Stimulated activated CD8-positive, alpha-beta memory T cell treated with anti-CD3 and anti-CD28 coated beads, Interleukin-7, amount 100 ng/mL, for 4 hours (primary cell): ENCODE measurements at places on chromosomes 6 and 20.

- no peak for DNase-seq
These were observed 1707.8 kb downstream of the GRIK2 start for GRCh38 chr6:103101267-103101666.

- no peak for DNase-seq
These were observed 64.6 kb downstream of the MAN1A1 start for GRCh38 chr6:119284861-119285521.

GRCh38 chr20:43988451-43988850, 73.8 kb downstream of the TOX2 start:
- no peak for DNase-seq

- DNase-seq, result no peak
These were observed 22.7 kb downstream of the UTRN start for GRCh38 chr6:144307880-144308279.

GRCh38 chr6:12137480-12137879, 125.4 kb downstream of the HIVEP1 start:
- no peak for DNase-seq

- DNase-seq, result no peak
These were observed 13.1 kb upstream of the TRIB3 start for GRCh38 chr20:367486-367887.

DNA sequence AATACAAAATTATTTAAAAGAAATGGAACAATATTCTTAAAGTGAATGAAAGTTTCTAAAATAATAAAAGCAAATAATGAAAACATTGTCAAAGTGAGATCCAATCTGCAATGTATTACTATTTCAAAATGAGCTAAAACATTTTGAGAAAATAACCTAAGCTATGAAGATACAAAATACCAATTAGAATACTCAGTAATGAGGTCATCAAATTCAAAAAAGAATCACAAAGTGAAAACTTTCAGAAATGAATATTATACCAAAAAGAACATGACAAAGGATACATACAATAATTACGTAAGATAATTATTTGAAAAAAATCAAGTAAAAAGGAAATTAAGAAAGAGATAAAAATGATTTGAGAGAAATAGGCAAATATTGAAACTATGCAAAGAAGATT, 634.5 kb downstream of the EYS start:
- no peak for DNase-seq

- no peak for DNase-seq
These were observed 41.9 kb downstream of the UTRN start for GRCh38 chr6:144327081-144327480.
